Activated CD4-positive, alpha-beta T cell treated with anti-CD3 and anti-CD28 coated beads for 36 hours (primary cell): ENCODE measurements at places on chromosomes 12 and 14. TPM values are rescaled to one million over a fixed set of nuclear protein-coding genes. Genes with fewer than 3 reads are reported as not detected.

- H3K27me3 ChIP-seq, result no peaks in the 10 kb centered on the region
- H3K4me3 ChIP-seq, result no peak overlapping the region
- no peak for DNase-seq
- H3K4me1 ChIP-seq, result no peaks in the 10 kb centered on the region
- H3K27ac ChIP-seq, result no peak overlapping the region
- H3K36me3 ChIP-seq, result peaks cover 33% of the 10 kb centered on the region
Measured at GRCh38 chr12:26622601-26623000, 210.4 kb downstream of the ITPR2 start.

Gene MUCL1
- total RNA-seq, result not detected

DNA sequence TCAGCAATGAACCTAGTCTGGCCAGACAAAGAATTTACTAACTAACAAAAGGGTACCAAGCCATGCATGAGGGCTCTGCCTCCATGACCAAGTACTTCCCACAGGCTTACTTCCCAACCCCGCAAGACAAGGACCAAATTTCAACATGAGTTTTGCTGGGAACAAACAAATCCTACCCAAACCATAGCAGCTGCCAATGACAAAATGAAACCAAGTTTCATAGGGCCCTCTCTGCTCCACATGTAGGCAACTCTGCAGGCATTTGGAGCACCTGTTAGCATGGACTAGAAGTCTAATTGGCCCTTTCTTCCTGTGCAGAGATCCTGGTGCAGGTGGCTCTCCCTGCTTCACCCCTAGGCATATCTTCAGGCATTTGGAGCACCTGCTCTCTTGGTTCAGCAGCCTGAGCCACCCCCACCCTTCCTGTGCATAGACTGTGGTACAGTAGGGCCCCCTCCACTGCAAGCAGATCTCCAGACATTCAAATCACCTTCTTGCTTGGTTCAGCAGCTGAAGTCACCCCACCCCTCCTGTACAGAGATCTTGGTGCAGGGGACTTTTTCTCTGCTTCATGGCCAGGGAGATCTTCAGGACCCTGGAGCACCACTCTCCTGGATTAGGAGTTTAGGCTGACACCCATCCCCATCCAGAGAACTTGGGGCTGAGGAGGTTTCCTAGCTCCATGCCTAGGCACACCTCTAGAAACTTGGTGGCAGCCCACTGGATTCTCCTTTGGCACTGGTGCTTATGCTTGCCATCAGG is 308.7 kb downstream of the RPAP3 start:
- peaks cover 97% of the 10 kb centered on the region for H3K4me1 ChIP-seq
- no peaks in the 10 kb centered on the region for H3K27me3 ChIP-seq
- peak; percentile 52 for DNase-seq
- peak overlapping the region; percentile 100 for H3K27ac ChIP-seq

DNA sequence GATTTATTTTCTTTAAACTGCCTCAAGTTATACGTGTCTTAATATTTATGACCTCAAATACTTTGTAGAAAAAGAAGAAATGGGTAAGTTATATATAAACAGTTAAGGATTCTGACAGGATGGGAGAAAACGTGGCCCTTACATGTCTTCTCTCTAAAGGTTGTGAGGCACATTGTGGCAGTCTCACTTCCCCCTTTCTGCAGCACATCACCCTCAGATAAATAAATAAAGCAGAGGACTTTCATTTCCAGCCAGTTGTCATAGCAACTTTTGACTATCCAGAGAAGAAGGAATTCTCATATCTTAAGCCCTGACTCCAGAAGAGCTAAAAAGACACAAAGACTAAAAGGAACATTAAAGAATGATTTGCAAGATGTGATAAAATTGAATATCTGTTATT is 28.8 kb upstream of the CEP83 start:
- DNase-seq, result no peak
- H3K4me1 ChIP-seq, result no peaks in the 10 kb centered on the region
- H3K4me3 ChIP-seq, result no peak overlapping the region
- no peaks in the 10 kb centered on the region for H3K36me3 ChIP-seq

- H3K4me3 ChIP-seq, result no peak overlapping the region
- H3K27ac ChIP-seq, result no peak overlapping the region
- no peaks in the 10 kb centered on the region for H3K4me1 ChIP-seq
- no peak for DNase-seq
Measured at GRCh38 chr12:46959502-46959901, 119.9 kb upstream of the PCED1B start.

DNA sequence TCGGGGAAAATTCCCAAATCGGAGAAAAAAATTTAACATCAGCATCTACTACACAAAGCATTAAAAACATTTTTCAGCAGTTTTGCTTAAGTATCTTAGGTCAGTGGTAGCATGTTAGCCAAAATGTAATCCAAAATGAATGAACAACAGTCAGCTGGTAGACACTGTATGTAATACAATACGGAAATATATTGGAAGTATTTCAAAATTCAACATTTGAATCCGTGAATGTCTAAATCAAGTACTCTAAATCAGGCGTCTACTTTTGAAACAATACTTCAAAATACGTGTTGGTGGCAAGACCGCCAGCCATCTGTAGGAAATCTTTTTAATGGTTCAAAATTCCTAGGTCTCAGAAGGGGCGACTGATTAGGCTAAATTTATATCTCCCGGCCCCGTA is 1.1 kb downstream of the SCAF11 start:
- DNase-seq, result no peak
- peak overlapping the region; percentile 93 for H3K4me3 ChIP-seq
- peak overlapping the region; percentile 85 for H3K27ac ChIP-seq
- H3K36me3 ChIP-seq, result peaks cover 34% of the 10 kb centered on the region

GRCh38 chr12:62859321-62859737 is 75.6 kb downstream of the PPM1H start:
- no peak for DNase-seq
- peaks cover 3% of the 10 kb centered on the region for H3K4me1 ChIP-seq
- no peak overlapping the region for H3K4me3 ChIP-seq
- peaks cover 2% of the 10 kb centered on the region for H3K27me3 ChIP-seq

- no peak overlapping the region for H3K27ac ChIP-seq
- no peak for DNase-seq
- no peak overlapping the region for H3K4me3 ChIP-seq
- peaks cover 28% of the 10 kb centered on the region for H3K36me3 ChIP-seq
Measured at GRCh38 chr12:96223411-96224218, 29.4 kb downstream of the ELK3 start.

GRCh38 chr12:118312578-118312977 is 60.1 kb downstream of the TAOK3 start:
- peaks cover 10% of the 10 kb centered on the region for H3K36me3 ChIP-seq
- peak overlapping the region; percentile 83 for H3K27ac ChIP-seq
- no peak for DNase-seq
- peaks cover 44% of the 10 kb centered on the region for H3K4me1 ChIP-seq

Gene JPH4
- total RNA-seq, result not detected

DNA sequence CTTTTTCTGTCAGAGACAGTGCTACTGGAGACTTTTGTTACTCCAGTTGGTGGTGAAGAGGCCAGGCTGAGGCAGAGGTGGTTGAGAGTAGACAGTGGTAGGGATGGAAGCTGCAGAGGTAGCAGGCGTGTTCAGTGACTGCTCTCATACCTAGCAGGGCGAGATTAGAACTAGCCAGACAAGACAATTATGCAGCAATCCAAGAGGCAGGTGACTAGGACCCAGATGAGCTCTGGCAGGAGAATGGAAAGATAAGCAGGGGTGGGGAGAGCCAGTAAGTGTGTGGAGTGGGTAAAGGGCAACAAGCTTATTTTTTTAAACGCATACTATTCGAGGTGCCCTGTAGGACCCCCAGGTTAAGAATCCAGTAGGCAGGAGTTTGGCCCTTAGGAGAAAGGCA is 4.8 kb downstream of the PPP1R36 start:
- H3K4me3 ChIP-seq, result no peak overlapping the region
- no peak overlapping the region for H3K27ac ChIP-seq
- no peak for DNase-seq
- H3K4me1 ChIP-seq, result peaks cover 8% of the 10 kb centered on the region

Gene RGS6
- 0.39 TPM for total RNA-seq
